Osteoblast (primary cell): ENCODE measurements at places on chromosomes 5 and 9. TPM values are rescaled to one million over a fixed set of nuclear protein-coding genes. Genes with fewer than 3 reads are reported as not detected.

Gene VPS13A
- 59.2 and 60.4 TPM in 2 replicates for total RNA-seq

Gene SURF4
- 366 and 392 TPM in 2 replicates for total RNA-seq

Gene ADCY2
- under 0.01 and 0.59 TPM in 2 replicates for total RNA-seq

Gene C9orf153
- total RNA-seq = under 0.01 and 0.59 TPM in 2 replicates

Gene KIF4B
- total RNA-seq = not detected in 2 replicates

Gene HNRNPA0
- total RNA-seq = 24.2 TPM in 2 replicates

Gene PCDH1
- total RNA-seq = 0.29 and 1.4 TPM in 2 replicates

- H3K27me3 ChIP-seq = no peaks in the 10 kb centered on the region
- DNase-seq = no peak
- peak overlapping the region; percentile 85 for H3K27ac ChIP-seq
- no peak overlapping the region for H3K4me3 ChIP-seq
- H3K4me1 ChIP-seq = peaks cover 58% of the 10 kb centered on the region
Observed at GRCh38 chr5:37723162-37723961, 116.5 kb downstream of the GDNF start.

- H3K36me3 ChIP-seq = no peaks in the 10 kb centered on the region
- peaks cover 5% of the 10 kb centered on the region for H3K4me1 ChIP-seq
- peak overlapping the region; percentile 72 for H3K4me3 ChIP-seq
- H3K27me3 ChIP-seq = peaks cover 33% of the 10 kb centered on the region
- DNase-seq = no peak
Observed at GRCh38 chr5:42908086-42908485, 96.4 kb upstream of the SELENOP start.

- no peak overlapping the region for H3K27ac ChIP-seq
- H3K4me1 ChIP-seq = no peaks in the 10 kb centered on the region
- H3K27me3 ChIP-seq = no peaks in the 10 kb centered on the region
- H3K36me3 ChIP-seq = no peaks in the 10 kb centered on the region
- H3K4me3 ChIP-seq = no peak overlapping the region
- no peak for DNase-seq
Observed at GRCh38 chr9:23669776-23670175, 156.3 kb downstream of the ELAVL2 start.

DNA sequence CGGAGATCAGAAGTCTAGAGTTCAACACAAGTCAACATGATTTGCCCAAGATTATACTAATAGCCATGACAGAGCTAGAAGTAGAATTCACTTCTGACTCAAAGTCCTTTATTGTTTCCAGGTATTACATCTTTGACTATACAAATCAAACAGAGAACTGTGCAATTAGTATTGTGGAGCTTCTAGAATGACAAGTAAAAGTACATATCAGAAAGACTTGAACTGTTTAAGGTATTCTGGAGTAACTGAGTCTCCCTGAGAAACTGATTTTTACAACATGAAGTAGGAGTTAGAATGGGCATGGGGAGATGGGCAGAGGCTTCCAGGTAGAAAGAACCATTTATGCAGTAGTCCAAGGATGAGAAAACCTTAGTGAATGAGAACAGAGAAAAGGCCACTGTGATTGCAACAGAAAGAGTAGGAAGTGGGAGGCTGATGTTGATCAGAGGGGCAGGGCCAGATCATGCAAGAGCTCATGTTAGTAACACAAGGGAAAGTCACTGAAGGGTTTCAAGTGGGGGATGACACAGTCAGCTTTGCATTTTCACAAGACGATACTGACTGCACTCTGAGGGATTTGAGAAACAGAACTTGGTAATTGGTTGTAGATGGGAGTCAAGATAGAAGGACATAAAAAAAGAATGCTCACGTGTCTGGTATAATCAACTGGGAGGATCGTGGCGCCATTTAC is 280.7 kb downstream of the RFX3 start:
- H3K4me1 ChIP-seq = peaks cover 5% of the 10 kb centered on the region
- H3K27me3 ChIP-seq = no peaks in the 10 kb centered on the region
- DNase-seq = no peak
- H3K36me3 ChIP-seq = no peaks in the 10 kb centered on the region
- H3K27ac ChIP-seq = no peak overlapping the region
- no peak overlapping the region for H3K4me3 ChIP-seq

DNA sequence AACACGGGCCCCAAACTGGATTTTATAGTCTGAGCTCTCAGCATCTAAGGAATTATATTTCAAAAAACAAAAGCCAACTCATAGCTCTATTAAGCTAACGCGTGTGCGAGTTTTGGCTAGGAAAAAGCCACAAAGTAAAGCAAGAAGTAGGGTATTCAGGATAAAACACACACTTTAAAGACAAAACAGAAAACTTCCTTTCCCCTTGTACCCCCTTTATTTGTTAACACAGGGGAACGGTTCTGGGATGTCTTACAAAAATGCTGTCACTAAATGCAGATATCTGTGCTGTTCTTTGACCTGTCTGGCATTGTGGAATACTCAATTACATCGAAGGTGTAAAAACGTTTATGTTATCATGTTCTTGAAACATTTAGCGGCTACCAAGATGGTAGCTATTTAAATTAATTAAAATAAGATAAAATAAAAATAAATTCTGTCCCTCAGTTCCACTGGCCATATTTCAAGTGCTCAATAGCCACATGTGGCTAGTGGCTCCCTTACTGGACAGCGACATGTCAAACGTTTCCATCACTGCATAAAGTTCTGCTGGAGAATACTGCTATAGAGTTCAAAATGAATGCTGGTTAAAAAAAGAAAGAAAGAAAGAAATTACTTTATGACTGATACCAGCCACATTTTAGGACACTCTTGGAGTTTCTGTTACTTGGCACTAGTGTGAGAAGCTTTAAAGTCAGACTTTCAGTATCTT is 7.2 kb upstream of the MEF2C start:
- no peak for DNase-seq
- H3K27me3 ChIP-seq = no peaks in the 10 kb centered on the region
- H3K27ac ChIP-seq = peak overlapping the region; percentile 50
- peaks cover 10% of the 10 kb centered on the region for H3K4me1 ChIP-seq
- H3K36me3 ChIP-seq = no peaks in the 10 kb centered on the region
- H3K4me3 ChIP-seq = peak overlapping the region; percentile 80

- H3K4me1 ChIP-seq = peaks cover 46% of the 10 kb centered on the region
- no peaks in the 10 kb centered on the region for H3K27me3 ChIP-seq
Observed at GRCh38 chr5:33832404-33833236, 59.2 kb downstream of the ADAMTS12 start.

DNA sequence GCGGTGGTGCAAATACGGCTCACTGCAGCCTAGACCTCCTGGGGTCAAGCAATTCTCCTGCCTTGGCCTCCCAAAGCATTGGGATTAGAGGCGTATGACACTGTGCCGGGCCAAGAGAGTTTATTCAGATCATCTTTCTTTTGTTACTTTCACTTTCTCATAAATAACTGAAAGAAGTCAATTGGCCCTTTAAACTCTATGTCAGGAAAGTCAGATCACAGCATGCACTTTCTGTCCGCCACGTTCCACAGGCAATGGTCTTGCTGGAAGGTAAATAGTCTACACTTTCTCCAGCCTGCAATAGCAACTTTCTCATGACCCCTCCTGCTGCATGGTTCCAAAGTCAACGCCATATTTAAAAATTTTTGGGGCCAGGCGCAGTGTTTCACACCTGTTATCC is 6.5 kb upstream of the ARRDC1 start:
- no peak overlapping the region for H3K27ac ChIP-seq
- H3K36me3 ChIP-seq = no peaks in the 10 kb centered on the region
- peak; percentile 31 for DNase-seq
- H3K4me3 ChIP-seq = no peak overlapping the region

- H3K27me3 ChIP-seq = no peaks in the 10 kb centered on the region
- peak overlapping the region; percentile 8 for H3K4me3 ChIP-seq
- peak overlapping the region; percentile 26 for H3K27ac ChIP-seq
- H3K4me1 ChIP-seq = peaks cover 35% of the 10 kb centered on the region
- DNase-seq = peak; percentile 22
Observed at GRCh38 chr5:54090495-54091120, 219.8 kb downstream of the ARL15 start.

DNA sequence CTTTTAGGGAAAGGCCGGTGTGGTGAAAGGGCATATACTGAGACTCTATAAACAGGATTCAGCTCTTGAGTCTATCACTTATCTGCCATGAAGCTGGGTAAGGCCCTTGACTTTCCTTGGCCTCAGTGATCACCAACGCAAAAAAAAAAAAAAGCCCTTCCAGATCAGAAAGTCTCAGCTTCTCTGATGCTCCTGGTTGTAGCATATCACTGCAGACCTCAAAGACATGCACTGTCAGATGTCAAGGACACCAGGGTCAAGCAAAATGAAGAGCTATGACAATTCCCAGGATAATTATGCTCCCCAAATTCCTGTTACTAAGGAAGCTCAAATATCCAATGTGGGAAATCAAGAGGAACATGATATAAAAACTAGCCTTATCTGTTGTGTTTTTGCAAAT is 68.3 kb upstream of the IFNE start:
- H3K27me3 ChIP-seq = no peaks in the 10 kb centered on the region
- peaks cover 9% of the 10 kb centered on the region for H3K36me3 ChIP-seq
- DNase-seq = no peak
- H3K27ac ChIP-seq = peak overlapping the region; percentile 94
- H3K4me3 ChIP-seq = peak overlapping the region; percentile 26

GRCh38 chr9:124439686-124440243 is 10.5 kb upstream of the ADGRD2 start:
- H3K27me3 ChIP-seq = peaks cover 3% of the 10 kb centered on the region
- H3K36me3 ChIP-seq = no peaks in the 10 kb centered on the region
- H3K4me1 ChIP-seq = no peaks in the 10 kb centered on the region
- peak; percentile 53 for DNase-seq
- H3K27ac ChIP-seq = no peak overlapping the region
- no peak overlapping the region for H3K4me3 ChIP-seq

- no peaks in the 10 kb centered on the region for H3K36me3 ChIP-seq
- no peak overlapping the region for H3K4me3 ChIP-seq
- peak; percentile 66 for DNase-seq
Observed at GRCh38 chr9:15308511-15308910, 1.5 kb upstream of the TTC39B start.
